T-cell (primary cell): ENCODE measurements at places on chromosomes 1 and 21.
A peak's percentile ranks its signal among the peaks of the same experiment; 100 is the strongest.

DNA sequence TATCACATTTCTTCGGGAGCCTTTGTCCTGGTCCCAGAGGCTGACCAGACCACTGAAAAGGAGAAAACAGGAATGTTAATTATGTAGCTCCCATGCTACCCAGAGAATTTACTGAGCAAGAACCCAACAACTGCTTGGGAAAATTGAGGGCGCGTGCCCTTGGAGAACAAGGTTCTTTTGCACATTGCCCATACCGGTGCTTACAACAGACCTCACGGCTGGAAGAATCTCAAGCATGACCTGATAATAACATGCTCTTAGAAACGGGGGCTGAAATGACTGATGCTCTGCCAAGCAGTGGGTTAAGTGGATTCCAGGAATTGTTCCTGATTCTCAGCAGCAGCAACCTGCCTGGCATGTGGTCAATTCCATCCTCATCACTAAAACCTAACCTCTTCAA, 49.3 kb upstream of the AJAP1 start:
- DNase-seq, result no peak

- no peak for DNase-seq
These were observed 62.8 kb upstream of the ARHGEF16 start for GRCh38 chr1:3391711-3392110.

DNA sequence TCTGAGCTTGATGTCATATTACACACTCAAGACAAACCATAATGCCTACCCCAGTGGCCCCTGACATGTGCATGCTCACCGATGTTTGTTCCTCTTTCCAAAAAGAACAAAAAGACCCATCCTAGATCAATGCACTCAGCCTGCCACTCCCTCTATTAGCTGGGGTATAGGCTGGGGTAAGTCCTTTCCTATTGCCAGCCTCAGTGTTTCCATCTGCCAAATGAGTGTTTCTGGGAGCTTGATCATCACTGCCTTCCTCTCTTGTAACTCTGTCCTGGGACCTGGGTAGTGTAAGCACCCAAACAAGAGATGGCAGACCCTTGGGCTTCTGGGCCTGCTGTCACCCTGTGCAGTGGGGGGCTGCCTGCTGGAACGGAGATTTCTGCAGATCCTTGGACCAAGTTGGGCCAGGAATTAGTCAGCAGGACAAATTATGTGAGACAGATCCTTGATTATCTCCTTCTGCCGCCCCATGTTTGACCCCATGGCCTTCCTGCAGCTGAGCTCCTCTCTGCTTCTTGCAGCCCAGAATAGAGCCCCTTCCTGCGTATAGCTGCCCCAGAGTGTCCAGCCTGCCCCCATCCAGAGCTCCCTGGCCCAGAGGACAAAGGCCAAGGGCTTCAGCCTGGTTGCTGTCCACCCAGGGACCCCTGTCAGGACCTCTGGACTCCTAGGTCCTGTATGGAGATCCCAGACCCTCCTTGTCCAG, 31.5 kb upstream of the LRP8 start:
- no peak for DNase-seq

DNA sequence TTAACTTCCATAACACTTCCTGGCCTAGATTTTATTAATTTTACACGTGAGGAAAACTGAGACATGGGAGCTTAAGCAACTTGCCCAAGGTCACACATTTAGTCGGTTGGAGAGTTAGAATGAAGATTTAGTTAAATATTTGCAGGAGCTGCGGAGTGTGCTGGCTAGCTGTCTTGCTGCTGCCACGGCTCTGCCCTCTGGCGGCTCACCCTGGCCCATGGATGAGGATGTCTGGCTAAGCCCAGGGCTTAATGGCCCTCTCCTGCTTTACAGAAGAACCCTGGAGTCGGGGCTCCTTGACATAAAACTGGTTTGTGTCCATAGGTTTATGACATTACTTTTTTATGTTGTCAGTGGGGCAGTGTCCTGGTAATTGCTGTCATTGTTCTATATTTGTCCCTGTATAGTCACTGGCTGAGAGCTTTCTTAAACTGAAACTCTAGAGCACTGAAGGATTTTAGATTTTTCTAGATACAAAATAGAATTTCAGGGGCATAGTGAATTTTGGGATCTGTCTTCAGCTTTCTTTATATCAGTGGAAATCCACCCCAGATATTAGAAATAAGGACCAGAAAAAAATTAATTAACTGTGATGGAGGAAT, 88.9 kb upstream of the WLS start:
- no peak for DNase-seq

- no peak for DNase-seq
These were observed 25.9 kb downstream of the SLC27A3 start for GRCh38 chr1:153801028-153801625.

DNA sequence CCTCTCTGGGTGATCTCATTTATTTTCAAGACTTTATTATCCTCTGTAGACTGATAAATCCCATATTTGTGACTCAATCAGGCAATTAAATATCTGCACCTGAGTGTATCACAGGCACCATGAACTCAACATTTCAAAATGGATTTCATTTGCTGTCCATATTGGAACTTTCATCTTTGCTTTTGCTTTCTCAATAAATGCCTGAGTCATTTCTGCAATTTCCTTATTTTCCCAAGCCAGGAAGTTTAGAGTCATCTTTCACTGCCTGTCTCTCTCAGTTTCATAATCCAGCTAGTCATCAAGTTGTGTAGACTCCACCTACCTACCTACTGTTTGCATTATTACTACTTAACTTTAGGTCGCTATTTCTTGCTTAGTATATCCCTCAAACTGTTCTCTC, 540.9 kb downstream of the LMO4 start:
- DNase-seq, result no peak

DNA sequence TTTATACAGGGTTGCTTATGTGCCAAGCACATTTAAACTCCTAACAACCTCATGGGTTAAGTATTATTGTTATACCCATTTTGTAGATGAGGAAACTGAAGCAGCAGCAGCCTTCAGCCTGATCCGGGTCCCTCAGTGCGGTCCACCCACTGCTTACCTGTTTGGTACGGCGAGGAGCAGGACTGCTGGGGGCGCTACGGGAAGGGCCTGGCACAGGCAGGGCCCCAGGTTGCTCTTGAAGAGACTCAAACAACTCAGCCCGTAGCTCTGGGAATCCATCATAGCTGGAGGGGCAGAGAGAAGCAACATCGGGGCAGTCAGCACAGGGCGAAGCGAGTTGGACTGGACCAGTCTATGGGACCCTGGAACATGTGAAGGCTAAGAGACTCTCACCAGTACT, 9.2 kb downstream of the DENND4B start:
- no peak for DNase-seq

- no peak for DNase-seq
These were observed 243.6 kb downstream of the SIPA1L2 start for GRCh38 chr1:232386294-232386693.

GRCh38 chr1:230232371-230232771, 165.3 kb downstream of the GALNT2 start:
- DNase-seq, result no peak

DNA sequence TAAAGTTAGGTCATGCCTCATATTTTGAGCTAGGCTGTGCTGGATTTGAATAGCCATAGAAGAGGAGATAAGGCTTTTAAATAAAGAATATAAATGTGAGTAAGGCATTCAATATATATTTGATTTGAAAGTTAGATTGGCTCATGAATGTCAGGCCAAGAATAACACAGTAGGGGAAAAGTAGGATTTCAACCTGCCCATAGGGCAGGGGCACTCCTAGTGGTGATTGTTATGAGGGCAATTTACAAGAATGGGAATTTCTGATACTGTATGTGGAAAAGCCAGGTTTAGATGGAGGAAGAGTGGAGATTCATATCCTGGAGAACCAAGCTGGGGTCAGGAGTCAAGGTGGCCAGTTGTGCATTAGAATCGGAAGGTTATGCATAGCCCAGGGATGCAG, 74.9 kb downstream of the DNAH14 start:
- no peak for DNase-seq

DNA sequence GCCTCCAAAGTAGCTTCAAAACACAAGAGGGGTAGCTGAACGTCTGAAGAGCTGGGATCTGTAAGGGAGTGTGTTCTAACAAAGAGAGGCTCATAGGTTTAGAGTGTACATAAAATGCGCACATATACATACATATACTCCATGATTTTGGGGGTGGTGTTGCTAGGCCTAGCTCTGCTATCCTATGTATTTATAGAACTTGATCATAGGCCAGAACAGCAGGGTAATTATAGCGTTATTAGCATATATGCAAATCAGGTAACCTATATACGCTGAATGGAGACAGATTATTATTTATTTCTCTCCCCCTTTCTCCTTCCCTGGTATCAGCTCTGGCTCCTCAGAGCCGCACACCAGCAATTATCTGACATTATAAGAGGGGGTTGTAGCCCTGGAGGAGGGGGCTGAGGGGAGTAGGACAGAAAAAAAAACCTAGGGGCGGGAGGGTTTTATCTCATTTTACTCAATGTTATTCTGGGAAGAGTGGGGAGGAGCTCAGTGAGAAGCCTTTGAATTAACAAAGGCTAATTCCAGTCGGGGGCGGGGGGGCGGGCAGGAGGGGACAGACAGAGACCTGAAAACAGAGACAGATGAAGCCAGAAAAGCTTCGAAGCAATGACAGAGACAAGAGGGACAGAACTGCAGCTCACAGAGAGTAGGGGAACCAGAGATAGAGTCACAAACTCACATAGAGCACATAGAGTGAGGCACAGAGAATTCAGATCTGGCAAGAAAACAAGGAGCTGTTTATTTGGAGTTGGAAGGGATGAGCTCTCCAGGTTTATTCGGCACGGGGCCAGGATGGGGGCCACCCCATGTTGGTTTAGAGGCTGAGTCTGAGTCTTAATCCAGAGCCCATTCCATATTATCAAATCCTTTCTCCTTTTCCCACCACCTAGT, 63.0 kb downstream of the RHBG start:
- DNase-seq, result no peak

DNA sequence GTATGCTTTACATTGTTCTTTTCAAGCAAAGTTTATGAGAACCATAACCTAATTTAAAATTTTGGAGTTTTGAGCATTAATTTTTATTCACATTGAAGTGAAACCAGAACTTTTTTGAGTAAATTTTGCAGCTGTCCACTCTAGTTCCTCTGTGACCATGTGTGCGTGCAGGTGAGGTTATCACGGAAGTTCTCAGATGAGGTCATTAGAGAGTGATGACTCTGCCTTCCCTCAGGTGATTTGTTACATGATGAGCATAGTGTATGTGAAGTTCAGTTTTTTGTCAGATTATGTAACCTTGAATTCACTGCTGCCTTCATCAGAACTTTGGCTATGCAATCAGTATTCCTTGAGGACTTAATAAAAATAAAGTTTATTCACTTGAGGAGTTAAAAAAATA, 828.2 kb downstream of the ADGRL2 start:
- no peak for DNase-seq

DNA sequence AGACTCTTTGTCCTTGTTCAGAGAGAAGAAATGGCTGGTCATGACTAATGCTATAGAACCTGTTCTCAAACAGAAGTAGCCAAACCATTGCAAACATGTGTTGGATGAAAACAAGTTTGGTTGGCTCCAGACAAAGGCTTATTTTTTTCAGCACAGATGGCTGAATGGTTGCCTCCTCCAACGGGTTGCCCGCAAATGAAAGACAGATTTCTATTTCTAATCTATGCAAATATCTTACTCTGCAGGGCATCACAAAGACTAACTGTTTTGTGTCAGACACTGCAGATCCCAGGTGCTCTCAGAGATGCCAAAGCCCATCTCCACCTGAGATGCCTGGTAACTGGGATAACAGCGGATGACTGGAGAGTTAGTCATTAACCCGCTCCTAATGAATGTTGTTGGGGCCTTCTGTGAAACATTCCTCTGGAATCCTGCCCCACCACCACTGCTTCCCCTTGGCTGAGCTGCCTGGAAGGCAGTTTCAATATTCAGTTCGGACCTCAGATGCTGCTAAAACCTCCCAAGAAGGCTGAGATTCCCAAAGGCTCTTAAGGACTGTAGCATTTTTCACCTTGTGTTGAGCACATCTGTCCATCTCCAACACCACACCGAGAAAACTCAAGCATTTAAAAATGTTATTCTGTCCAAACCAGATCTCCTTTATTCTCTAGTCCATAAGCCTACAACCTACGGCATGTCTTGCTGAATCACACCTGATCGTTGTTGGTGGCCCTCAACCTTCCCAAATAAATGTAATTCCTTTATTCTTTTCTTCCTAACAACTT, 104.4 kb downstream of the PTPN14 start:
- DNase-seq, result no peak

DNA sequence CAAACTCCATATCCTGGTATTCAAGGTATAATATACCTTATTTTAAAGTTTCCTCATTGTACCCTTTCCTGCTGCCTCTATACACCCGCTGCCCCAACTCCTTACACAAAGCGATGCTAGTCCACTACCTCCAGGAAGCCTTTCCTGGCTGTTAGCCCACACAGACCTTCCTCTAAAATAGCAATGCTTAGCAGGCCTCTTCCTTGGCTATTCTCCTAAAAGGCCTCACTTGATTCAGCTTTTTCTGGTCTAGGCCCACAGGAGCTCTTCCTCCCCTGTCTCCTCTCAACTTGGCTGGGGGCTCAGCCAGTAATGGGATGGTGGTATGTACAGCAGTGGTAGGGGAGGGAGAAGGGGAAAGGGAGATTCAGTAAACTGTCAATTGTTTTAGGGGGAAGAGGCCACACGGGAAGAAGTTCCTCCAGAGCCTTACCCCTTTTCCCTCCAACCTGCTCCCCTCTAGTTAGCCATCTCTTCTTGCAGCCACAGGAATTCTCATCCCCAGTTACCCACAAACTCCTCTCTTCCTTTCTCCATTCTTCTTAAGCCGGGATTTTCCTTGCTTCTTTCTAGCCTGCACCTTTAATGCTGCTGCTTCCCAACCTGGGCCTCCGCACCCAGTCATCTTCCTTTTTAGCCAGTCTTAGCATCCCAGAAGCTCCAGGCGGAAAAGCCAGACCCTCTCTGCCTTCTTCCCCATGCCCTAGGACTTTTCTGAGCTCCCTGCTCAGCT, 2.6 kb downstream of the LRRC41 start:
- DNase-seq, result no peak

DNA sequence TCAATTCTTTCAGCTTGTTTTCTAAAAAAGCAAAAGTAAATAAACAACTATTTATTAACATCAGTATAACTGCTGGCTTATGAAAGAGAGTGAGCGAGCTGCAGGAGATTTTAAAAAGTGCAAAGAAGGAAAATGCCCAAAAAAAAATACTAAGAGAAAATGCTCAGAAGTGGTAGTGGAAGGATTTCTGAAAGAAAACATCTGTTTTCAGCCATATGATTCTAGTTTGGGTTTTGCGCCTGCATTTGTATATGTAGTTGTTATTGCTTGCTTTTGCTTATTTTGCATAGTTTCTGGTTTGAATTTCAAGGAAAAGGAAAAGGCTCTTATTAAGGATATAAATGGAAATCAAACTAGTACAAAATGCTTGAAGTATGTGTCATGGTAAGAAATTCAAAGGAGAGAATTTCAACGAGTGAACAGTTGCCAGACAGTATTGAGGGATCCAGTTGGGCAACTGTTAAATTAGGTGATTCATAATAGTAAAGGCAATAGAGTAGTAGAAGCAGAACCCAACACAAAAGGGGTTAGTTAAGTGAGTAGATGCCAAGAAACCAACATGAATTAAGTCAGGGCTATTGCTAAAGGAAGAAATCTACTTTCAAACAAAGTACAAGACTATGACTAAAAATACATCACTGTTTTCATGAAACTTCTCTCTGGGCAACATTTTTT, 1.2 kb downstream of the GBP5 start:
- DNase-seq, result no peak

- peak; percentile 44 for DNase-seq
These were observed 33.9 kb downstream of the TMEM63A start for GRCh38 chr1:225848030-225848955.
